Fibroblast of lung (primary cell): ENCODE measurements at places on chromosomes 12 and 14.

GRCh38 chr12:62210422-62210821 is 49.8 kb upstream of the USP15 start:
- DNase-seq, result peak; percentile 27

DNA sequence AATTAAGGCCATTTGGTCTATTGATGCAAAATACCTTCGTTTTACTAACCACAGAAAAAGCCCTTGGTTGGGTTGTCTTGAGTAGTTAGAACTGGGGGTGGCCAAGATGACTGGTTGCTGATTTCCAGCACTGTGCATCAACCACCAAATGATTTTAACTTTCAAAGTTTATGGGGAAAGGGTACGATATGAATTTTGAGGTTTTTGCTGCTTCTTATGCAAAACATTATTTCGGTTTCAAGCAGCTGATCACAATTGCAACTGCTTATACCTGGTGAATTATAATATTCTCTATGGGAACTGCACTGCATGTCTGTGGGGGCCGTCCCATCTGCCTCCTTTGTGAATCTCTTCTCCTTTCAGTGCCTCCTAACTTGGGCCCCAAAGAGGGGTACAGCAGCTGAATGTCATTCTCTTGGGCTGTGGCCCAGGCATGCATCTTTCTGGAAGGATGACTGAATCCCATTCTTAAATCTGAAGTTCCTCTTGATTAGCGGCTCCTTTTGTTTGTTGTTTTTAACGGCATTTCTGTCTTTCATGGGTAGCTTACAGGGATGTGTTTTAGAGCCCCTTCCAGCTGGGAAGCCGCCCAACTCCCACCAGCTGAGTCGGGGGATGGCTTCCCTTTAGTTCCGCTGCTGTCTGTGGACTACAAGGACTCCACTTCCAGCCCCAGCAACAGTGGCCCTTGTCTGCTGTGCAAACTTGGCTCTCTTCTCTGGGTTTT is 479.8 kb downstream of the ZFP36L1 start:
- no peak for DNase-seq

DNA sequence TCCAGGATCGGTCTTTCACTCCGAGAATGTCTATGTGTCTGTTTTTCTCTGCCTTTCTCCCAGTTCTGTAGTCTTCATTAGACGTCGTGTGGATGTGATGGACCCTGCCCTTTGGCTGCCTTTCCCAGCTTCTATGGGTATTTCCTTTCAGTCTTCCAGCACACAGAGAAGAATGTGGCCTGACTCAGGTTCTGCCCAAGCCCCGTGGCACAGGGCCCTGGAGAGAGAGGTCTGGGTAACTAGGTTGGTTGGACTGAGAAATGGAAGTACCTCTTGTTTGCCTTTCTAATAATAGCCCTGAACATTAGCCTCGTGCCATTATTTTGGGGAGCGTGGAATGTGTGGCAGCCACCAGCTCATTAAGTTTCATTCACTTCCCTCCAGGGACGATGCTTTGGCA is 3.8 kb downstream of the FOXJ2 start:
- peak; percentile 23 for DNase-seq

DNA sequence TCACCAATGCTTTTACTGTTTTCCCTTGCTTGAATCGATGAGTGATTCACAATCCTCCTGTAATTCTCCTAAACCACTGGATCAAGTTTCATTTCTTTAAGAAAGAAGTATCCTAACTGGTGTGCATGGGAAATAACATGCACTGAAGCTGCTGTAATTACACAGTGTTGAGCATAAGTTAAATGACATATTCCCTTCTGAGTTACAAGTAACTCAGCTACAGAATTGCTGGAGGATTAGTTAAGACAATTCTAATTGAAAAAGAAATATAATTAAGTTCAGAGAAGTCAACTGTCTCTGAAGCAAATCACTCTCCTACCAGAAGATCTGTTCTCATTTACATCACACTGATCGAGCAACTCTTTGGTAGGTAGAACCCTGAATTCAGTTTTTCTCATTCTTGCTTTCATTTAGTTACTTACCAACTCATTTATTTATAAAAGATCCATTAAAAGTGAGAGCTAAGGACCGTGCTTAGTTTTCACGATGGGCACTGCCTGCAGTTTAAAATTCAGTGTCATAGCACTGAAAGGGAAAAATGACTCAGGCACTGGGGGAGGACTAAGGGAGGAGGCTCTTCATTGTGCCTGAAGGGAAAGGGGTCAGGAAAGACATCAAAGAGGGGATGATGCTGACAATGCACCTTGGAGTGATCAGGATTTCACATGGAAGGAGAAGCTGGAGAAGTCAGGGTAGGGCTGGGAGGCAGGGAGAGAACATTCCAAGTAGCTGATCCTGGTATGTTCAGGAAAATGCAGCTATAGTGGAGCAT is 327.2 kb downstream of the EMP1 start:
- DNase-seq, result no peak

DNA sequence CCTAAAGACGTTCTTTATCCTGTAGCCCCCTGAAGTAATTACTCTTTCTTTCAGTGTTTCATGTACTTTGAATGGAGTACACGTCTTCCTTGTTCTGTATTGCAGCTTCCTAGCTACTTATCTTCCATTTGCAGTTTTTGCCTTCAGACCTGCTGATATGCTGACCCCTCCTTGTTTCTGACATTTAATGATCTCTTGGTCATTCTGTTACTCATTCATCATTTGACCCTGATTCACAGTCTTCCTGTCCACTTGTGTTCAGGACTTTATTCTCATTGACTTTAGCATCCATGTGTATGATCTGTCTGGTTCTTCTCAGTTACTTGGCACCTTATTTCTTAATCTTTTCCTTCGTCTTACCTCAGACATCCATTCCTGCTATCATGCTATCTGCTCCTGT is 22.2 kb downstream of the CPSF2 start:
- no peak for DNase-seq

DNA sequence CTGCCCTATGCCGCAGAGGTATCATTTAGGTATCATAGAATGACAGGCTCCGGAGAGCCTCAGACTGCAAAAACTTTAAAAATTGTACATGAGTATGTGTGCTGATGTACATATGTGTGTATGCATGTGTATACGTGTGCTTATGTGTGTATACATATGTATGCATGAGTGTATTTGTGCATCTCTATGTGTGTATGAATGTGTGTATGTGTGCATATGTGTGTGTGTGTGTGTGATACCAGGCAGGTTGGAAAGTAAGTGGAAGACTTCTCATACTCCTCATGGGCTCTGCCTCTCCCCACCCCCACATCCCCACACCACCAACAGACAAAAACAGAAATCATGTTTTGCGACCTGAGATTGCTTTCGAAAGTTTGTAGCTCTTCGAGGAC is 621 bp upstream of the TMEM117 start:
- peak; percentile 19 for DNase-seq

DNA sequence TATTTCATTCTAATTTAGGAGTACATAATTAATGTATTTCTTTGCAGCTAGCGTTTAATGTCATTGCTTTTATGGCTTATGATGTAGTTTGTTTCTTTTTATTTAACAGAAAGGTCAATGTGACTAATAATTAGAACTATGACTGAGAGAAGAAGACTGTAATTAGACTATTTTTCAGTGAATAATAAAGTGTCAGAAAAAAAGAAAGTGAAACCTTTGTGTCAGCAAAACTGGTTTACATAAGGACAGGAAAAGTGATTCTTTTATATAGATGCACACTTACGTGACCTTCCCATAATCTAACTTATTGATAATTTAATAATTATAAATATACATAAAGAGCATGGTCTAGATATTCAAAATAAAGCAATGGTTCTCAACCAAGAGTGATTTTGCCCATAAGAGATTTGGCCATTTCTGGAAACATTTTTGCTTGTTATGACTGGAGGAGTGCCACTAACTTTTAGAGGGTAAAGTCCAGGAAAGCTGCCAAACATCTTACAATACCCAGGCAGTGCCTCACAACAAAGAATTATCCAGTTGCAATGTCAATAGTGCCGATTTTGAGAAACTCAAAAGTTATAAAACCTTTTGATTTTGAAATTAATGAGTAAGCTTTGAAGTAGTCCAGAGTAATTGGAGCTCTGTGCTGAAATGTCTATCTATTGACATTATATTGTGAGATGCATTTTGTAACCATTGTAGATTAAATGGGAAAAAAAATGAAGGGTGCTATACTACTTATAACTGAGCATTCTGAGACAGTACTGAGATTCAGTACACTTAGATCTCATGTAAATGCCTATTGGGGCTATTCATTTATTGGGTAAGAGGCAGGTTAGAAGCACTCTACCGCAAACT is 227.1 kb downstream of the C12orf50 start:
- DNase-seq, result peak; percentile 57

DNA sequence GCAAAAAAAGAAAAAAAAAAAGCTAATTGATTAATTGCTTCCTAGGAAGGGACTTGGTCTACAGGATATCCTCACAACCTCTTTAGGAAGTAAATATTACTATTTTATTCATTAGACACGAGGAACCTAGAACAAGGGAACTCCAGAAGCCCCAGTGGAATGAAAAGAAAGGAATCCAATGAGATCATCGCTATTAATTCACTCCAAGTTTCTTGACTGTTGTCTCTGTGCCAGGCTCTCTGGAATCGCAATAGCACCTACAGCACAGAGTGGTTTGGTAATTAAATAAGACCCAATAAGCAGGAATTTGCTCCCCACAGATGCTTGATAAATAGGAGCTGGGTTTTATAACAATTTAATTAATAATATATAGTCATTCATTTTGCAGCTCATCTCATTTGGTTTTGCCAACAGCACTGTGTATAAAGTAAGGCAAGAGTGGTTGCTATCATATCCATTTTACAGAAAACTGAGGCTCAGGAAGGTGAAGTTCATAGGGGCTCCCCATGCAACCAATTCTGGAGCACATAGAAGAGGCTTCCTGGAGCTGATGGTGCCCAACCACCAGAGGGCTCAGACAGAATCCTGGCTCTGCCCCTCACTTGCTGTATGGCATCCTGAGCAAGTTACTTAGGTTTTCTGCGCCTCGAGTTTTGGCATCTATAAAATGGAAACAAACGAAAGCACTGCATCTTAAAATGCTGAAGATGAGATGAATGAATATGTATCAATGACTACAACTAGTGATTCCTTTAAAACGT is 420.2 kb downstream of the MED13L start:
- no peak for DNase-seq

GRCh38 chr12:101181776-101182175 is 28.3 kb downstream of the SLC5A8 start:
- DNase-seq, result no peak

- no peak for DNase-seq
Measured at GRCh38 chr14:54785778-54786770, 116.6 kb downstream of the GCH1 start.

DNA sequence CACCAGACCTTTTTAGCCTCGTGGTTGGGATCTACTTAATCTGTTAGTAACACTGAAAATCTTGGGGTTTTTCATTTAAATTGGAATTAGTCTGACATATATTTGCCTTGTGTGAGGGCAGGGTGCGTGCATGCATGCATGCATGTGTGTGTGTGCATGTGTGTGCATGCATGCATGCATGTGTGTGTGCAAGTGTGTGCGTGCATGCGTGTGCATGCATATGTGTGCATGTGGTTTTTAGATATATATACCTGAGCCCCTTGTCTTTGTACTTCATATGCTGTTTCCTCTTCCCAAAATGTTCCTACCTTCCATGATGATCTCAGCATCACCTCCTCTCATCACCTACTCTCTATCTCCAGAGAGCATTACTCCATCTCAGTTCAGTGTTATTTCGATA is 66.3 kb upstream of the BCL11B start:
- no peak for DNase-seq

DNA sequence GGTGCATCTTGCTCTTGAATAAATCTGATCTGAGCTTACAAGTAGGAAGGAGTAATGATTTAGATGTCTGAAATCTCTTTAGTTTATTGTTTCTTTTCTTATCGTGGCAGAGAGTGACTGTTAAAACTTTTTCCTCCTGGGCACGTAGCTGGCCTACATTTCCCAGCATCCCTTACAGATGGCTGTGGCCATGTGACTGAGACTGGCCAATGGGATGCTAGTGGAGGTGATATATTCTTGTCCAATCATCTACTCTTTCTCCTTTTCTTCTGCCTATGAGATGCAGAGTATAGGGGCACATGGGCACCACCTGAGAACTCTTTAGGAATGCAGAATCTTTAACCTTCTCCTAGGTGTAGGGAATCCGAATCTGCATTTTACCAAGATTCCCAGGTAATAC is 237.3 kb downstream of the RGS6 start:
- DNase-seq, result no peak

DNA sequence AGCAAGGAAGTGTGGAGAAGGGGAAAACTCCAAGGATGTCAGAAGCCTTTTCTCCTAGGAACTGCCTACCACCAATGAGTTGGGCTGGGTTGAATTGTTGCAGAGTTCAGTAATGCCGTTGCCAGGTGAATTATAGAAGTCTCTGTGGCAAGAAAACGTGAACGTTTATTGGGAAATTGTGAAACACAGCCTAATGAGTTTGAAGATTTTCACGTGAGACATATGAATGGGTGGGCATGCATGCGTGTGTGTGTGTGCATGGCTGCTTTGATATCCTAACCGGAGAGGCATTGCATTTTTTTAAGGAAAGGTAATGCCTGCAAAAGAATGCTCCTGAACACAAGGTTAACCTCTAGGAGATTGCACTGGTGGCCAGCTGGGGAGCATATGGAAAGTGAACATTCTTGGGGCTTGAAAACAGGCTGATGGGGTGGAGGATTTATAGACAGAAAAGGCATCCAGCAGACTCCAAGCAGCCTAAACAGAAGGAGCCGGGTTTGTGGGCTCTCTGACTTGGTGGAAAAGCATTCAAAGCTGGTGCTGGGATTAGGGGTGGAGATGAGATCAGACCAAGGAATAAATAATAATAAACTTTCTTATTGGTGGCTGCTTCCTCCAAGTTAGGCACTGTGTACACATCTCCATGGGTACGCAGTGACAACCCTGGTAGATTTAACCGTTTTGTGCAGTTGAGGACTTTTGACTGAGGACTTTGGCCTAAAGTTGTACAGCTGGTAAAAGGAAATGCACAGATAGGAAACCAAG is 67.8 kb downstream of the NTF3 start:
- DNase-seq, result peak; percentile 17

DNA sequence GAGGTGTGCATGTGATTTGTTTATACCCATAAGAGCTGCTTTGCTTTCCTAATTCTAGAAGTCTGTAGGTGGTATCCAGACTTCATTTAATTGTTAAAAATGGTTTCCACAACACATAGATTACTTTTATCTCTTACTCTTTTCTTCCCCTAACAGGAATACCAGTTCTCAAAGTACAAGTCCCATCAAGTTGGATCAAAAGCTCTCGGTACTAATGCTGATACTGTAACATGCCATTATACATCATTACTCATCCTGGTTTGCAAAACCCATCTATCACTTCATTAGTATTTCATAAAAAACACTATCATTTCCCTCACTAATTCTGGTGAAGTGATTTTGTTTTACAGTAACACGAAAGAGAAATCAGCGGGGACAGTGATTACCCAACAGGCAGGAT is 94.3 kb downstream of the PPP2R5E start:
- no peak for DNase-seq

- DNase-seq, result no peak
Measured at GRCh38 chr12:112352921-112353320, 29.3 kb downstream of the HECTD4 start.
